Activated CD4-positive, alpha-beta T cell treated with anti-CD3 and anti-CD28 coated beads for 36 hours (primary cell): ENCODE measurements at places on chromosomes 12 and 14. TPM values are rescaled to one million over a fixed set of nuclear protein-coding genes. Genes with fewer than 3 reads are reported as not detected.

The GPR162 gene
- 0.11 TPM for total RNA-seq

The RFLNA gene
- not detected for total RNA-seq

The LBHD2 gene
- total RNA-seq: not detected

The SLC25A21 gene
- total RNA-seq: not detected

The TSPAN8 gene
- total RNA-seq: not detected

The IL22 gene
- 1.4 TPM for total RNA-seq

The GZMB gene
- 3,062 TPM for total RNA-seq

The ARHGEF25 gene
- total RNA-seq: 2.2 TPM

The CLEC12A gene
- not detected for total RNA-seq

The ACADS gene
- total RNA-seq: 10.1 TPM

The C12orf54 gene
- total RNA-seq: not detected

The GPR132 gene
- total RNA-seq: 35.4 TPM

The MIP gene
- total RNA-seq: not detected

The CNPY2 gene
- total RNA-seq: 82.6 TPM

The IFI27 gene
- 3.0 TPM for total RNA-seq

The LMNTD1 gene
- total RNA-seq: not detected

The VPS33A gene
- 26.4 TPM for total RNA-seq

The ZNF740 gene
- 34.9 TPM for total RNA-seq

The RNU7-1 gene
- not detected for total RNA-seq

The STXBP6 gene
- not detected for total RNA-seq

The SLC7A8 gene
- 1.6 TPM for total RNA-seq

The KRT4 gene
- not detected for total RNA-seq

The MYO1H gene
- not detected for total RNA-seq

The SERPINA4 gene
- total RNA-seq: not detected

The INHBC gene
- not detected for total RNA-seq

The RPL41 gene
- total RNA-seq: 5,101 TPM

The ASIC1 gene
- total RNA-seq: 7.3 TPM
